Hematopoietic multipotent progenitor cell (in vitro differentiated cells): ENCODE measurements at places on chromosomes 7 and 10.

DNA sequence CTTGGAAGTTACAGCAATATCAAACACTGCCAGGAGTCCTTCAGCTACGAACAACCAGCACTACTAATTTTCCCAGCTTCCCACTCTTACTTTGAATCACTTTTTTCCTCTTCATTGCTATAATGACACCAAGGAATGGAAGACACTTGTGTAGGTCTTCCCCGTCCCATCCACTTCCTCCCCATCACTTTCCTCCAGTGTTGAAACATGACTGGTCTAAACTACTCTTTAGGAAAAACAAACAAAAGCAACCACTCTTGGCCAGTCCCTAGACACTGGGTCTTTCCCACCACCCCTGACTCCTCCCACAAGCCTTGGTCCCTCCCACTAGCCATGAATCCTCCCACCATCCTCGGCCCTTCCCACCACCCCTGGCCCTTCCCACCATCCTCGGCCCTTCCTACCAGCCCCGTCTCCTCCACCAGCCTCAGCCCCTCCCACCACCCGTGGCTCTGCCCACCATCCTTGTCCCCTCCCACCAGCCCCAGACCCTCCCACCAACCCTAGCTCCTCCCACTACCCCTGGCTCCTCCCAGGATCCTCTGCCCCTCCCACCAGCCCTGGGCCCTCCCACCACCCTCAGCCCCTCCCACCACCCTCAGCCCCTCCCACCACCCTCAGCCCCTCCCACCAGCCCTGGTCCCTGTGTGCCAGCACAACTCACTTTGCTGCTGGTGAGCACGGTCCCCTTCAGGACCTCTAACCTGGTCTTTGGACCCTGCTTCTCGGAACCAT, 68.5 kb downstream of the CXCL12 start:
- no peak for DNase-seq

- DNase-seq: no peak
Observed at GRCh38 chr7:40979296-40979695, 723.6 kb downstream of the INHBA start.

DNA sequence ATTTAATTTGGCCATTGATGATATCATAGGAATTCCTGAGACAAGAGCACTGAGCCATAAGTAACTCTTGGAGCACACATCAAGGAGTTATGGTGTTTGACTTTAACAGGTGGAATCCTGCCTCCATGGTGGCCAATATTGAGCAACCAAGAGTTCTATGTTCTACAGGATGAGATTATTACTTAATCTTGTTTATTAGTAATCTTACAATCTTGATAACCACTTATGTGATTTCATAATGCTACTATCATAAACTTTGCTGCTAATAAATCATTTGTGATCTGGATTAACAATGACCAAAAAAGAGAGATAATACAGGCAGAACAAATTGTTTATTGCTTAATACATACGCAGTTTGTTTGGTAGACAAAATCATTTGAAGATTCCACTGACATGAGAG, 27.5 kb upstream of the PDK4 start:
- DNase-seq: no peak

GRCh38 chr7:128937647-128938543, at the start of gene IRF5:
Gene IRF5 (plus strand): TSS chr7:128937927. CDS start chr7:128942082, 4,155 bp downstream.
- DNase-seq: no peak

GRCh38 chr7:78386520-78386919, 587.9 kb downstream of the PHTF2 start:
- DNase-seq: no peak

DNA sequence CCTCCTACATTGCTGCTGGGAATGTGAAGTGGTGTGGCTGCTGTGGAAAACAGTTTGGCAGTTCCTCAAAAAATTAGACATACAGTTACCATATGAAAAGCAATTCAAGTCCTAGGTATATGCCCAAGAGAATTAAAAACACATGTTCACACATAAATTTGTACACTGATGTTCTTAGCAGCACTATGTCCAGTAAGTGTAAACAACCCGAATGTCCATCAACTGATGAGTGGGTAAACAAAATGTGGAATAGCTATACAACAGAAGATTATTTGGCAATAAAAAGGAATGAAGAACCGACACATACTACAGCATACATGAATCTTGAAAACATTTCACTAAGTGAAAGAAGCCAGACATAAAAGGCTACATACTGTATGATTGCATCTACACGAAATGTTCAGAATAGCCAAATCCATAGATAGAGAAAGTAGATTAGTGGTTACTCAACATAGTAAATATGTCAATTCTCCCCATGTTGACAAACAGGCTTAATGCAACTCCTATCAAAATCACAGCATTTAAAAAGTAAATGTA, 17.2 kb downstream of the CEP41 start:
- DNase-seq: no peak
